ENCODE measurements at places on chromosomes 13 and 19. TPM values are rescaled to one million over a fixed set of nuclear protein-coding genes. Genes with fewer than 3 reads are reported as not detected.

The NKPD1 gene
- 0.20 TPM for total RNA-seq

The SH3GL1 gene
- 83.2 TPM for total RNA-seq

The GRK1 gene
- not detected for total RNA-seq

The MYBPC2 gene
- 0.10 TPM for total RNA-seq

The FGF21 gene
- total RNA-seq, result not detected

The SYMPK gene
- 27.8 TPM for total RNA-seq

The PTBP1 gene
- total RNA-seq, result 121 TPM

The SRRM5 gene
- 0.10 TPM for total RNA-seq

- no peak for DNase-seq
These were observed 113.6 kb upstream of the MBNL2 start for GRCh38 chr13:97108530-97108900.

GRCh38 chr19:47587295-47587694 is 14.3 kb upstream of the ZNF541 start:
- DNase-seq, result peak; percentile 73

- peak; percentile 14 for DNase-seq
These were observed 25.6 kb upstream of the ZNF91 start for GRCh38 chr19:23420824-23421223.

- DNase-seq, result no peak
These were observed 11.7 kb upstream of the OVOL3 start for GRCh38 chr19:36099166-36099785.

DNA sequence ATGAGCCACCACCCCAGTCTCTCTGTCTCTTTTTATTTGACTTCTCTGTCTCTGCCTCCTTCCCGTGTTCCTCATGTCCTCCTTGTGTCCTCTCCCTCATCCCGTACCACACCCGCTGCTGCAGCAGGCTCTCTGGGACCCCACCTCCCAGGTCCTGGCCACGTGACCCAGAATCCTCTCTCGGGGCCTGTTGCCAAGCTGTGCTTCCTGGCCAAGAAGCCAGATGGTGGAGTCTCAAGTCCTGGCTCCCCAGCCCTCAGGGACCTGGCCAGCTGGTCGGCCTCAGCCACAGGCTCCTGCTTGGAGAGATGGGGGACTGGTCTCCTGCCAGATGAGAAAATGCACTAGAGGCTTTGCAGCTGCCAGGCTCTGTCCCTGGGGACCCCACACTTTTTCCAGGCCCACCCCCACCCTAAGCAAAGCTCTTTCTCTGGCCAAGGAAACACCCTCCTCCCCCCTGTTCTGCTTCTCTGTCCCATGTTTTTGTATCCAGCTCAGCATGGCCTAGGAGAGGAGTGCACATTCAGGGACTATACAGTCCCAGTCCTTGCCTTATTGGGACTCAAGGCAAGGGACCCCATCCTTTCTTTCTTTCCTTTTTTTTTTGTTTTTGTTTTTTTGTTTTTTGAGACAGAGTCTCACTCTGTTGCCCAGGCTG is 34.3 kb upstream of the SHKBP1 start:
- DNase-seq, result peak; percentile 69

DNA sequence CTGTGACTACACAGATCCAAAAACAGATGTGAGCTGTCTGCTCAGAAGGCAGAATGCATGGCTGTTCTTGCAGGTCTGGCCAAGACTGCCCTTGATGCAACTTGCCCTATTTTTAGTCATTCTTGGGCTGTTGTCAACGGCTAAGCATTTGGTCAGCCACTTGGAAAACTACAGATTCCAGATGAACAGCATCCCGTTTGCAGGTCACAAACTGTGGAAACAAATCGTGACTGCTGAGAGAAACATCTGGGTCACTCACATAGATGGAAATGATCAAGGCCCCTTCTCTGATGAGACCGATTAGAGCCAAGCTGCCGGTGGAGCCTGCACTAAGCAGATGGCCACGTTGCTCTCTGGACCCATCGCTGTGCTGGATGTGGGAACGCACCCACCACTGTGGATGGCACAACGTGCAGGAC is 15.4 kb upstream of the METTL21C start:
- DNase-seq, result peak; percentile 73

DNA sequence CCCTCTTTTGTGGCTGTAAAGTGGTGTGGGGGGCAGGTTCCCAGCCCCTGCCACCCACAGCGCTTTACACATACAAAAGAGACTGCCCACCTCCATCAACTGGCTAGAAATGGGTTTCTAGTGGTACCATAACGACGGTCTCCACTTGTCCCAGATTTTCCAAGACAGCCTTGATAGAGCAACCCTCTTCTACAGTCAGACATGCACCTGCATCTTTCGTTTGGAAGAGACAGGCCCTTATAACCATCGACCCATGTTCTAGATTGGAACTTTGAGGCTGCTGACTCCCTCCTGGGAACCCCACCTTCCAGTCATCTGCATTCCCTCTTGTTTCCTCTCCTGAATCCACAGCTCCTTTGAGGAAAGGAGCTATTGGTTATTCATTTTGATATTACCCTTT is 63.1 kb downstream of the GSX1 start:
- DNase-seq, result no peak

DNA sequence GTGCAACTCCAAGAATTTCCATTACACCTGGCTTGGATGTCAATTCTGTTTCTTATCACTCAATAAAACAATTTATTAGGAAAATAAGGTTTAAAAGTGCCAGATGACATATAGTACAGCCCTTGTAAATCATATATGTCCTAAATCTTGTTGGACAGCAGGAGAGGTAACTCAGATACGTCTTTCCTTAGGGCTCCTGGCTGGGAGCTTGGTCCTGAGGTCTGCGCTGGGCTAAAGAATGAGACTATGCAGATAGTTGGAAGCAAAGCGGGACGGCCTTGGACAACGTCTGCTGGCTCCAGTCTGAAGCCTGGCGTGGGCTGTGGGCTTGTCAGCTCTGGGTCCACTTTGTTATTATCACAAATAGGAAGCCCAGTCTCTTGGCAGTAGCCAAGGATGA is 377.0 kb downstream of the DLEU7 start:
- no peak for DNase-seq

GRCh38 chr19:21434967-21435544 is 38.1 kb downstream of the ZNF493 start:
- peak; percentile 25 for DNase-seq

DNA sequence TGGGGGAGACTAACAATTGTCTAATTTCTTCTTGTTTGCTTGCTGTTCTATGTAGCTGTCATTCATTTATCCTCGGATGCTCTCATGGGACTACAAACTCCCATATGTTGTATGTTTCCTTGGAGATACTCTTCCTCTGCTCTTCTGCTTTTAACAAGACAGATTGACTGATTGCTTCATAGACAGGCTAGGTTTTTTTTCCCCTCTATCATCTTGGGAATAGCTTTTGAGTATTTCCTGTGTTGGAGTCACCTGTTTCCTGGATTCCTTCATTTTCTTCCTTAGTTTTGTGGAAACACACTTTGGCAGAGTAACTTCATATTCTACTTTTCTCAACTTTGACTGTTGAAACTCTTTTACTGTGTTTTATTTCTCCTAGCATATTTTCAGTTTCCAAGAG is 27.6 kb downstream of the EDNRB start:
- no peak for DNase-seq

GRCh38 chr19:17248011-17248776 is 2.5 kb upstream of the NR2F6 start:
- no peak for DNase-seq

DNA sequence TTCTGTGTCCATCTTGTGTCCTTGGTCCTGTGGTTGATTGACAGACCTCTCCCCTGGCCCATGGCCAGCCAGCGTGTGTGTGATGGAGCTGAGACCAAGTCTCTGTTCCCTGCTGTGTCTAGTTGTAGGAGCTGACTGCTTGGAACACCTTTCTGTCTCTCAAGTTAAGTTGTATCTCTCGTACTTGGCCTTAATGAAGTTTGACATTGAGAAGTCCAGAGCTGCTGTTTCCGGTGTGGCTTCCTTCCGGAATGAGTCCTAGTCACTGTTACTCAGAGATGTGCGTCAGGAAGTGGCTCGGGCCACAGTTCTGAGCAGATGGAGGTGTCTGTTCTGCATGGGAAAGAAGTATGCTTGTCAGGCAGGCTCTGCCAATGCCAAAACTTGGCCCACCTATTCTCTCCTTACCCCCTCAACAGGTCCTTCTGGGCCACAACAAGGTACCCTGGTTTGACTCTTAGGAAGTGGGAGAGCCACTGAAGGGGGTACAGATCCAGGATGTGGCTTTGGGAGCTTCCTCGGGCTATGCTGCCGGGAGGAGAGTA is 54.3 kb downstream of the GATAD2A start:
- peak; percentile 82 for DNase-seq

DNA sequence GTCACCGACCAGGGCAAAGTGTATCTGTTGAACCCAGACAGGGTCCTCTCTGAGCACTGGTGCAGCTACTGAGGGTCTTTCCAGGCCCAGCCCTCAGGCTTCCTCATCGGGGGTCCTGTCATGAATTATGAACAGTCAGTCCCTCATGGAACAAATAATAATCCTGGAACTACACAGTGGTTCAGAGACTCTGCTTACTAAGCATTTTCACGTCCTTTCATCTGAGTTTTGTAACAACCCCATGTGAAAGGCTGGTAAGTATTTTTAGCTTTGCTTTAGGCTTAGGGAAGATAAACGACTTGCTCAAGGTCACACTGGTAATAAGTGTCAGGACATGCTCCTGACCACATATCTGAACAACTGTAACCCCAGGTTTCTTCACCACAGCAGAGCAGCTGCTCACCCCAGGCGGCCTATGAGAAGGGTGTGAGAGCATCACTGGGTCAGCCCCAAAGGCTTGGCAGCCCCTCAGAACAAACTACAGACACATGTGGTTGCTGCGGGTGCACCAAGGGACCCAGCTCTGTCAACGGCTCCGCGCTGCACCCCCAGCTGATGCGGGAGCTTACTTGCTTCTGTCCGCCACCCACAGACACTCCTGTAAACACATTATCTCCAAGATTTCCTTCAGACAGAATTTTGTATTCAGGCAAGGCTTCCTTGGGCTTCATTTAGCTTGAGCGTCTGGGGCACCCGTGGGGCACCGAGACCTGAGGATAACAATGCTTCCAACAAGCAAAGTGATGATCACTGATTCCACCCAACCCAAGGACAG is 19.4 kb upstream of the GSX1 start:
- no peak for DNase-seq

DNA sequence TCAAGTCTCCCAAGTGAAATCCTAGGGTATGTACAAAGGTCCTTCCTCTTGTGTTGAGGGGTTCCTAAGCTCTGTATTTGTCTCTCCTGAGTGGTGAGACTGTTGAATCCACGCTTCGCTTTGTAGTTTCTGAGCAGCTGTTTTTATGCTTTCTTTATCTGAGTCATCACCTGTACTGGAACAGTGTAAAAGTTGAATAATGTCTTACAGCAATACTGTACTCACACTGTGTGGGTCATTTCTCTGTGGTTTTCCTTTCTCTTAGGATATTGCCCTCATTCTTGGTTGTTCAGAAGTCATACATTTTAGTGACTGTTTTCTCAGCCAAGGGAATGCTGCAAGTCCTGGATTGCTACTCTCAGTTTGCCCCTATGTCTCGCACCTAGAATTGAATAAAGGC is 1596.6 kb downstream of the SLITRK5 start:
- DNase-seq, result no peak

DNA sequence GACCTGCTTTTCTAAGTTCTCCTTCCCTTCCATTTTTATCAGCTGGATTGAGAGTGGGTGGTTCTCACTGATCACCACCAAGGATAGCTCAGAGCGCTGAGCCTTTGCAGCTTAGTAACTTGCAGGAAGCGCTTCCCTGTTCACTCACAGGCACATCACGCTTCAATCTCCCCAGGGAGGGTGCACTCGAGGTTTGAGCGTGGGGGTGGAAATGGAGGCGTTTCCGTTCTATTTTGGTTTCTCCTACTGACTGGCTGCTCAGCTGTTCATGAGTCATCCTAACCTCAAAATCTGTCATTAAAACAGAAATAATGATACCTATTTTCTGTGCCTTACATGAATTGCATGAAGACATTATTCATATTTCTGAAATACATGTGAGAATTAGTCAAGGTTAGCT is 292.1 kb downstream of the SPRY2 start:
- peak; percentile 97 for DNase-seq

DNA sequence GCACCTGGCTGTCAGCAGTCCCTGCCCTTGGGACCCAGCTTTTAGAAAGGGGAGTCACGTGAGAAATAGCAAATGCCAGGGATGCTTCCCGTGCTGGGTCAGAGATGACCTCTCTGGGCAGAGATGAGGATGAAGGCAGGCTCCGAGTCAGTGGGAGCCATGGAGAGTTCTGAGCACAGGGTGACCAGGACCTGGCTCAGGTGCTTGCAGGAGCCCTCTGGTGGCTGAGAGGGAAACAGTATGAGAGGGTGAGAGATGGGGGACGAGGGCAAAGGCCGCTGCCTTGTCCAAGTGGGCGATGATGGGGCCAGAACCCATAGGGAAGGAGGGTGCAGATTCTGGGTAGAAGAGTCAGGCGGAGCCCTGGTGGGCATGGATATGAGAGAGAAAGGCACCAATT is 15.8 kb downstream of the TMED1 start:
- no peak for DNase-seq

- peak; percentile 87 for DNase-seq
These were observed 29.4 kb downstream of the ZNF557 start for GRCh38 chr19:7098701-7099596.

- DNase-seq, result no peak
These were observed 1.1 kb downstream of the RUBCNL start for GRCh38 chr13:46385946-46386345.

DNA sequence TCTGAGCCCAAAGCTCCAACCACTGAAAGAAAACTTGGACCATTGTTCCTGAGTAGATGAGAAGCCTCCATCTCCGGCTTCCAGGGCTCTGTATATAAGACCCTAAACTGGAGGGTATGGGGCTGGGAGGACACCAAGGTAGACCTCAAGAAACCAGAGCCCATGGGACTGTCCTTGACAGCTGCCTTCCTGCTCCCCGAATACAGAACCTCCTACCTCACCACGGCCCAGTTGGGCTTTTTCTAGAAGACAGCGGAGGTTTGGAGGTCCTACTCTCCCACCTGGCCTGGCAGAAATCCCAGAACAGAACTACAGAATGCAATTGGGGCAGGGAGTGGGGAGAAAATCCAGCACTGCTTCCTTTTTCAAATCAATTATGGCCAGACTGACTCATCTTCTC is 177.3 kb upstream of the ZNF507 start:
- no peak for DNase-seq
